ENCODE measurements at places on chromosomes 11 and 22.

DNA sequence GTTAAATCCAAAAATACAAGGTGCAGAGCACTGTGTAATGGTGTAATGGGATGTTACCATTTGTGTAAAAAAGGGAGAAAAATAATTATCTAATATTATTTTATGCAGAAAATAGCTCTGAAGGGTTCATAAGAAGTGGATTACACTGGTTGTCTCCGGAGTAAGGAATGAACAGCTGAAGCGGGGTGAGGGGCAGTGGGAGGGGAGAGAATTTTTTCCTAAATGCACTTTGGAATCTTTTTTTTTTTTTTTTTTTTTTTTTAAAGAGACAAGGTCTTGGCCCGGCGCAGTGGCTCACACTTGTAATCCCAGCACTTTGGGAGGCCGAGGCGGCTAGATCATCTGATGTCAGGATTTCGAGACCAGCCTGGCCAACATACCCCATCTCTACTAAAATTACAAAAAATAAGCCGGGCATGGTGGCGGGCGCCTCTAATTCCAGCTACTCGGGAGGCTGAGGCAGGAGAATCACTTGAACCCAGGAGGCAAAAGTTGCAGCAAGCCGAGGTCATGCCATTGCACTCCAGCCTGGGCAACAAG, 6.8 kb upstream of the POLR3H start:
- no peak for DNase-seq

DNA sequence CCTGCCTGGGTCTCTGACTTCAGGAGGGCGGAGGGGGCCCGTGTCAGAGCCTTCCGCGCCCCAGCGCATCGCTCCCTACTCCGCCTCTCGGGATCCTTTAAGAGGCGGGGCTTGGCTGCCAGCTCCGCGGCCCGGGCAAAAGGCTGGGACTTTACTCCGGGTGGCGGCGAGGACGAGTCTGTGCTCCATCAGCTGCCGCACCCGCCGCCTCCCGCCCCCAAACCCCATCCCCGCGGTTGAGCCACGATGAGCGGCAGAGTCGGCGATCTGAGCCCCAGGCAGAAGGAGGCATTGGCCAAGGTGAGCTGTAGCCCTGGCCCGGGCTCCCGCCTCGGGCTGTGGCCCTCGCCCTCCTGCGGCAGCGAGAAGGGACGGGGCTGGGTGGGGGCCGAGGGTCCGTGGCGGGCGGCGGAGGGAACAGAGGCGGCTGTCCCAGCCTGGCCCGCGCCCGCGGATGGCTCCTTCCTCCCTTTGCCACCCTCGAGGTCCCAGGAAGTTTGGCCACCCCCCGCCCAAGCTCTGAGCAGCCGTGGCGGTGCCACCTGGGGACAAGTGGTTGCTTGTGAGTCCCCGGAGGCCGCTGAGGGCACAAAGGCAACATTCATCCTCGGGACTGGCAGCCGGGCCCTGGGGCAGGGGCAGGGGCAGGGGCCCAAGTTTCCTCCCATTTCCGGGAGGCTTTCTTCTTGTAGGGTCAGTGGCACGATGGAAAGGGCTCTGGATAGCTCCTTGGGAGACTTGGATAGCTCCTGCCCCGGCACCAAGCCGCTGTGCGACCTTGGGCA, at the start of gene SEC14L2:
TSS of gene SEC14L2 (plus strand) at position 148 of the 785 bp plus-strand sequence. CDS start at position 247, 99 bp downstream.
- peak; percentile 38 for DNase-seq

GRCh38 chr11:66844496-66845142, 1.4 kb downstream of the RCE1 start:
- DNase-seq: no peak

GRCh38 chr11:2207773-2208621, 36.4 kb upstream of the TH start:
- peak; percentile 7 for DNase-seq

DNA sequence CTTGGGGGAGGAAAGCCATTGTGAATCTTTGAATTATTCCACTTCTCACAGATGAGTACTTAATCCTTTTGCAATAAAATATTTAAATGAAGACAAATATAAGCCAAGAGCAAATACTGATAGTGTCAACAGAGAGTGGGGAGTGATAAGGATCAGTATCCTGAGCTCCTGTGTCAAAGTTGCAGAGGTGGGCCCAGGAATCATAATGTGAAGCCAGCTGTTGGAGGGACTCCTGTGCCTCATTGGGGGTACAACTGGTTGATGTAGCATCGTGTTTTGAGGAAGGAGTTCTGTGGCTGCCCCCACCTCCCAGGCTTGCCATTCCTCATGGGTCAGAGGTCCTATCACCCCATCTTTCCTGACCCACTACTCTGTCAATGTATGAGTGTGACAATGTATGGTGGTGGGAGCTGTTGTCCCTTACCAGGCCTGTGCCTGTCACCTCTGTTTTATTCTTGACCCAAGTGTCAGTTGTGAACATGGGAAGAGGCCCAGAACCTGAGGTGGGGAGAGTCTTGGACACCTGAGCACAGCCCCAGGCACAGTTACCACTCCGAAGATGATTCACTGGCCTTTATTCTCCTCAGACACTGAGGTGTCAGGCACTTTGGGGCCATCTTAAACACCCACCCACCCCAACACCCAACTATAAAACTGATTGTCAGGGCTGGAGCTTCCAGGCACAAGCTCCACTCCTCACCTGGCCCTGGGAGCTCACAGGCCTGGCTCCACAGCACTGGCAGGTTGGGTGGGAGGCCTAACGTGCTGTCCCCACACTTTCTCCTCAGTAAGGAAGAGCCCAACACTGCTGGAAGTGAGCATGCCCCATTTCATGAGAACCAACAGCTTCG, 38.4 kb downstream of the KCNQ1OT1 start:
- no peak for DNase-seq

DNA sequence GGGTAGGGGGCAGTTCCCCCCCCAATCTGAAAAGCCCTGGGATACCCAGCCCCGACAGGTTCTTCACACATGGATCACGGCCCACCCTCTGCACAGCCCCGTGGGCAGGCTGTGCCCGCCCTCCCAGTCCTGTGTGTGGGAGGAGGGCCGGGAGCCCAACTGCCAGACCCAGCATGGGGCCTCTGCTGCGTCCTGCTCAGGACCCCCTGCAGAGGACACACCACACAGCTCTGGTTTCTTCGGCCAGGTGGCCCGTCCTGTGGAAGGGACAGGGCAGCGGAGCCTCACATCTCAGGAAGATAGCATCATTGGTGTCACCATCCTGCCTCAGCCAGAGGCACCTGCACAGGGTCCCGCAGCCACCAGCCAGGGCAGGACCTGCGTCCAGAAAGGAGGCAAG, 396.0 kb downstream of the TBC1D22A start:
- no peak for DNase-seq

GRCh38 chr11:14124350-14124749, 161.8 kb downstream of the SPON1 start:
- no peak for DNase-seq

DNA sequence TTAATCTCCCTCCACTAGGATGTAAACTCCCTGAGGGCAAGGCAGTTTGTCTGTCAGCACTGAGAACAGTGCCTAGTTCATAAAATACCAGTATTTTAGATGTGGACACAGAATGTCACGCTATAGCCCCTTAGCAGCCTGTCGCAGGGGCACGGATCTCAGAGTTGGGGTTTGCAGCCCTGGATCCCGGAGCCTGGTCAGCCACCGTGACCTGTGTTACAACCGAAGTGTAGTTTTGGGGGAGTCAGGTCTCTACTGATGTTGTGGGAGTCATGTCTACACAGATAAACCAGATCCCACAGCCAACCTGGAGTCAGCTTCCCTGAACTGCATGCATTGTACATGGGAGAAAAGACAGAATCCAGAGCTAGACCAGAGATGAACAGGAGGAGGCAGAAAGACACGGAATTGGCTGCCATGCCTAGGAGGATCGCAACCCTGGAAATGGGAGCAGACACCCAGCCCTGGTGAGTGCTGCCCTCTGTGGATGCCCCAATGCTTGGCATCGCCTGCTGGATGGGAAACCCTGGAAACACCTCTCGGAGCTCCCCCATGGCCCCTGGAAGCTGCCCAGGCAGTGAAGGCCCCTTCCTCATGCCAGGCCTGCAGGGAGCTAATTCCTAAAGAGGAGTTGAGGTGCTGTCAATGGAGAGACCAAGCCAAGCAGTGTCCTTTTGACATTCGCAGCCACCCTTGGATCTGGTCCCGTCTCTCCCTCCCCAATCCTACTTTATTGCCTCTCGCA, 851.3 kb downstream of the TBC1D22A start:
- DNase-seq: no peak

GRCh38 chr11:34337016-34337415, 20.8 kb downstream of the ABTB2 start:
- DNase-seq: no peak

GRCh38 chr11:90434858-90435257, 212.0 kb upstream of the CHORDC1 start:
- no peak for DNase-seq

DNA sequence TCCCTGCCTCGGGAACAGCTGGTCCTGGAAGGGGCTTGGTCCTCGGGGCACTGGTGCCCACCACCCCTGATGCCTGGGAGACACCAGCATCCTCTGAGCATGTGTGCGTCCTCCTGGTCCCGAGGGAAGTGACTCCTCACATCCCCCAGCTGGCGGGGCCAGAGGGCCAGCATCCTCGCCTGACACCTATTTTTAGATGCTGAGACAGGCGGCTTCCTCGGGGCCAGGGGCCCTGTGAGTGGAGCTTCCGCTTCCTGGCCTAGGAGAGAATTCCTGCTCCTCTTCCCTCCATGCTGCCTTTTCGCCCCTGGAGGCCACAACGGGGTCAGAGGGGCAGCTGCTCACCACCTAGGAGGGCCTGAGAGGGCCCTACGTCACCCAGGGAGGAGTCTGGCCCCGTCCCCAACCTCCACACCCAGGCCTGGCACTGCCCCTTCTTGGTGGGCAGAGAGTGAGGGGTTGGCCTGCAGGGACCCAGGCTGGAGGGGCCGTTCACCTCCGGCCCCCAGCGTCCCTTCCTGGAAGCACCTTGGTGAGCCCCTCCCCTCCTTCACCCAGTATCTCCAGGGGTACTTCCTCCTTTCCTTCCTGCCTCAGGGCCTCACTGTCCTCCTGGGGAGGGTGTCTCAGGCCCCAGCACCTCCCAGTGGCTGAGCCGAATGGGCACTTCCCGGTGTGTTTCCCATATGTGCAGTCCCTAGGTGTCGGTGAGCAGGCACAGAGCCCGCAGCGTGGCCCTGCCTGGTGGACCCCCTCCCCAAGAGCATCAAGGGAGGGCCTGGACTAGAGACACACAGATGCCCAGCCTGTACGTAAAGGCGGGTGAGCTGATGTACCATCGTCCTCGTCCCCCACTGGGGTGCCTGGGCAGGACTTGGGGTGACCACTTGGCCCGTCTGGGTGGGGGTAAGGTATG, 6.1 kb downstream of the CD81 start:
- no peak for DNase-seq

- no peak for DNase-seq
Observed at GRCh38 chr22:50731811-50732624, 6.0 kb upstream of the ACR start.

DNA sequence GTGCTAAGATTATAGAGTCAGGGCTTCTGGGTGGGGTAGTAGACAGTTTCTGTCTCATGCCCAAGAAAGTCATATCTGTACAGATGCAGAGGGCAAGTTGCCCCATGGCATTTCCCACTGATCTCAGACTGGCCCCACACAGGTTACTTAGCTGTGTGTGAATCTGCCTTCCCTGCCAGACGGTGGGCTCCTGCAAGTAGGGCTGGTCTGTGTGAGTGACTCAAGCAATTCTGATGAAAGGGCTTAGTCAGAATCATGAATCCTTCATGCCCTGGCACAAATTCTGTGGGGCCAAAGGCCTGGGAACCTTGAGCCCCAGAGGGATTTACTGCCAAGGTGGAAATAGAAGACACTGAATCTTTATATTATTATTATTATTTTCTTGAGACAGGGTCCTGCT, 30.4 kb downstream of the USH1C start:
- DNase-seq: no peak
